ENCODE measurements at places on chromosomes 7 and 10.

DNA sequence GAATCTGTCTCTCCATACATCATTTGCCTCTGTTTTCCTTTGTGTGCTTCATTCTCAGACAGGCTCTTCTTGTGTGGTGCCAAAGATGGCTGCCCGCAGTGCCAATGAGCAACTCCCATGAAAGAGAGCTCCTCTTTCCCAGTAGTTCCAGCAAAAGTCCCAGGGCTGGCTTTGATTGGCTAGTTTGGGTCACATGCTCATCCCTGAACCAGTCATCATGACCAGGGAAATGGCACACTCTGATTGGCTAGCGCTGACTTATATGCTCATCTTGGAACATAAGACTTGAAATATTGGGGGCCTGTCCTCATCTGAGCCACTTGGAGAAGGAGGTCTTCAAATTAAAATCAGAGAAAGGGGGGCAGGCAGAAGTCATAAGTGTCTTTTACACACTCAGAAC, 112.7 kb downstream of the CDH23 start:
- DNase-seq: no peak

- no peak for DNase-seq
Observed at GRCh38 chr10:95976362-95977229, 66.8 kb upstream of the CCNJ start.

GRCh38 chr7:16592395-16592794, 53.2 kb downstream of the ANKMY2 start:
- no peak for DNase-seq

DNA sequence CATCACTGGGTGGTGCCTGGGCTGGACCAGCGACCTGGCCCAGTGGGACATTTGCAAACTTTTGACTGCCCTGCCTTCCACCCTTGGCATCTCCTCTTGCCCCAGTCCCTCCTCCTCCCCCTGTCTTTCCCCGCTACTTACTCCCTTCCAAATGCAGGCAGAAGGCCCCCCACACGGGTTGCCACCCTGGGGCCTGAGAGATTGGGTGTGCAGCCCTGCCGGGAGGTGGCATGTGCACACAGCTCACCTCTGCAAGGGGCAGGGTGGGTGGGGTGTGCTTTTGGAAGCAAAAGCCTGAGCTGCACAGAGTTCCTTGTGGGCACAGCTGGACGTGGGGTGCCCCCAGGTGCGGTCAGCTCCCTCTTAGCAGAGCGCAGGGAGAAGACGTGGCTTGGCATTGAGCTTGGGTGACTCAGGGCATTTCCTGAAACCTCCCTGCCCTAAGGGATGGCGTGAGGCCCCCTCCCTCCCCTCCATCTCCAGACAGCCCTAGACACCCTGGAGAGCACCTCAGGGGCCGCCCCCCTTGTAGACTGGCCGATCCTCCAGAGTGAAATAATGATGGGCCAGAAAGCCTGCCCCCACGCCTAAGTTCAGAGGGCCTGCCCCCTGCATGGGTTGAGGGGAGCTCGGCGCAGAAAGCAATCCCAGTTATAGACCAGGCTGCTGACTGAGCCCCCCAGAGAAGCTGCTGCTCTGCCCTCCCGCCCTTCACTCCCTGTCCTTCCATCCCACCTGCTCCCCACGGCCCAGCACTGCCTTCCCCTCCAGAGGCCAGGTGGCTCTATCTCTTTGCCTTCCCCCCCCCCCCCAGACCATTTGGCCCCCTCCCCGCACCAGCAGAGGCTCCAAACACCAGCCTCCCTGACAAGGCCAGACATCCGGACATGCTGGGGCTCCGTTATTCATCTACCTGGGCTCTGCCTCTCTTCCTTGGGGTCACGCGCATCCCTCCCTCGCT, 2.3 kb upstream of the SHH start:
- DNase-seq: no peak

- no peak for DNase-seq
Observed at GRCh38 chr10:77825965-77826364, 100.6 kb downstream of the DLG5 start.

GRCh38 chr7:74656441-74656836, 1.1 kb upstream of the GTF2I start:
- peak; percentile 72 for DNase-seq

DNA sequence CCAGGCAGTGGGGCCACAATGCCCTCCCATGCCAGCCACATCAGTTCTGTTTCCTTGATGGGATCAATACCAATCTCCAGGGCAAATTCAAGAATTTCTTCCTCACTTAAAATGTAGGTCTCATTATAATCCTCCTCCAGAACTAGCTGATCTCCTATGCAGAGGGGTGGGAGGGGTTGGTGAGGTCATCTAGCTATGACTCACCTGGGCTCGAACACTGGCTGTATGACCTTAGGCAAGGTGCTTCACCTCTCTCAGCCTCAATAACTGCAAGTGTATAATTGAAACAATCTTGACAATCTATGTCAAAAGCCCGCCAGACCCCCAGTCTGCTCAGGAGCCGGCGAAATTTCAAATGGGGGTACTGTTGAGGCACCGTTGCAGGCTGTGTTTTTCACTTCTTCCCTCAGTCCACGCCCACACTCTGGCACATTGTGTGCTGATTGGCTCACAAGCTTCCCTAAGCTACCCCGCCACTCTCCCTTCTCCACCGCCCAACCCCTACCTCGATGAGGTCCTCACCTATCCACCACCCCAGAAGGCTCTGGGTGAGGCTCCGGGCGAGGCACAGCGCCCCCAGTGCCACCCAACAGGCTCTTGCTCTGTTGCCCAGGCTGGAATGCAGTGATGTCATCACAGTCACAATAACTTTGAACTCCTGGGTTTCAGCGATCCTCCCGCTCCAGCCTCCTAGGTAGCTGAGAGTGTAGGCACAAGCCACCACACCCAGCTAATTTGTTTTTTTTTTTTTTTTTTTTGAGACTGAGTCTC, 70.5 kb downstream of the ZNF22 start:
- no peak for DNase-seq

GRCh38 chr10:78752221-78752620, 316.5 kb upstream of the ZMIZ1 start:
- no peak for DNase-seq

- no peak for DNase-seq
Observed at GRCh38 chr10:10530313-10530712, 487.4 kb upstream of the CELF2 start.

DNA sequence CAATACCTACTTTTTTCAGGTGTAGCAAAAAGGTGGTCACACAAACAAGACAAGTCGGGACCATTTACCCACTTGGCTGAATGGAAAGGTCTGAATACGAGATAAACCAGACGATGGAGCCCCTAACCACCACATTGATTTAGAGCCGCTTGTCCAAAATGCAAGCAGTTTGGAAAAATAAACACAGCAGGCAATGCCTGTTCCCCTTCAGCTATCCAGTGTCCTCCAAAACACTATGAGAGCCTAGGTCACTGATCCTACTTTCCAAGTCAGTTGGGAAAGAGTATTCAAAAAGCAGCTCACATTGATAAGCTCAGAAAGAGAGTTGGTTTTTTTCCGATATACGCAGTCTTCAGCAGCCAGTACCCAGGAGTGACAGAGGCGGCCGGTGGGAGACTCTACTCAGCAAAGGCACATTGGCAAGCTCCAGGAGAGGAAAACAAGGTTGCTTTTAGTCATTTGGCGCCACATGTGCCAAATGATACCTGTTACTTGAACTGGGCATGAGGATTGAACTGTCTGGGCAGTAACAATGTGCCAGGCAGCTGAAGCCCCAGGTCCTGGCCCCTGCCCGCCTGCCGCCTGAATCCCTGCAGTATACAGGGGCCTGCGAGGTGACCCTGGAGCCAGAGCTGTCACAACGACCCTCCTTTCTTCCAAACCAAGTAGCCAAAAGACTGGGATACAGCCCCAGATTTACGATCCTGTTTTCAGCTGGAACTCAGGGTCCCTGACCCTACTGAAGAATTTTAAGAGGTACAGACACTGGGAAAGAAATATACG, 109.8 kb downstream of the PIP4K2A start:
- no peak for DNase-seq

DNA sequence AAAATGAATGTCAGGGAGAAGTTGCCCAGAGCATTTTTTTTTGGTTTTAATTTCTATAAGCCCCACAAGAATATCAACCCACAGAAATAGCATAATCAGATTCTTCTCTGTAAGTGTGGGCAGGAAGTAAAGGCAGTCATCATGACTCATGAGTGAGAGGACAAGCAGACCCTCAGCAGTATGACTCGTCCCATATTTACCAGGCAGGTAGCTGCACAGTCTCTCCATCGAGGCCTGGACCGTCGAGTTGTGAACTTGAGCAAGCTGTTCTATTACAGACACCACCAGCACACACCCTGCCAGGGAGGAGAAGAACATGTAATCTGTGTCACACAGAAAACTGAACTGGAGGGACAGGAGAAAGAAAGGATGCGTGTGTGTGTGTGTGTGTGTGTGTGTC, 37.8 kb downstream of the AOAH start:
- no peak for DNase-seq

DNA sequence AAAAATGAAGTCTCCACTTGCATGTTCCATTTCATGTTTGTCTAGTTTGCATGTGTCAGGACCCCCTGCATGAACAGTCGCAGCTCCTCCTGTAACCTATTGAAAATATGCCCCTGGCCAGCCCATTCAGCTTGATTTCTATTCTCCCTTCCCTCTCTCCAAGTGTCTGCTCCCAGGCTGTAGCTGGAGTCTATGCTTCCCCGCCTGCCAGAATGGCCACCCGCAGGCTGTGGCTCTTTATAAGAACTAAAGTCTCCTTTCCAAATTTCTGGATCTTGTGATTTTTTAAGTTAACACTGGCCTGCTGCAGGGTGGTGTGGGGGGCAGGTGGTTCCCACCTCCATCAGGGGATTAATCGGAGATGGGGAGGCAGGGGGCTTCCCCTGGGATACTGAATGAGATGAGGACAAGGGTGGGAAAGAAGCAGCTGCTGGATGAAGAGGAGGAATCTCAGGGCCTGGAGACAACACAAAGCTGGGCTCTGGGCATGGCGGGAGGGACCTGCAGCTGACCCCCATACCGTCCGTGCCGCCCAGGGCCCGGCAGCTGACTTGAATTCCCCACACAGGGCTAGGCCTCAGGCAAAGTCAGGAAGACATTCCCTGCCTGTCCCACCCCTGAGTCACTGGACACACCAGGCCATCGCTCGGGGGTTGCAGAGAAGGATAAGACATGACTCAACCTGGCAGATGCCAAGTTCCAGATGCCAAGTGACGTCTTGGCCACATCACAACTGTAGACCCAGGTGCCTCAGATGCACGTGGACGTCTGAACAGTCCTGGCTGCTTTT, 399.5 kb upstream of the FOXK1 start:
- DNase-seq: no peak

GRCh38 chr7:30184791-30185487, 50.2 kb downstream of the MTURN start:
- no peak for DNase-seq

DNA sequence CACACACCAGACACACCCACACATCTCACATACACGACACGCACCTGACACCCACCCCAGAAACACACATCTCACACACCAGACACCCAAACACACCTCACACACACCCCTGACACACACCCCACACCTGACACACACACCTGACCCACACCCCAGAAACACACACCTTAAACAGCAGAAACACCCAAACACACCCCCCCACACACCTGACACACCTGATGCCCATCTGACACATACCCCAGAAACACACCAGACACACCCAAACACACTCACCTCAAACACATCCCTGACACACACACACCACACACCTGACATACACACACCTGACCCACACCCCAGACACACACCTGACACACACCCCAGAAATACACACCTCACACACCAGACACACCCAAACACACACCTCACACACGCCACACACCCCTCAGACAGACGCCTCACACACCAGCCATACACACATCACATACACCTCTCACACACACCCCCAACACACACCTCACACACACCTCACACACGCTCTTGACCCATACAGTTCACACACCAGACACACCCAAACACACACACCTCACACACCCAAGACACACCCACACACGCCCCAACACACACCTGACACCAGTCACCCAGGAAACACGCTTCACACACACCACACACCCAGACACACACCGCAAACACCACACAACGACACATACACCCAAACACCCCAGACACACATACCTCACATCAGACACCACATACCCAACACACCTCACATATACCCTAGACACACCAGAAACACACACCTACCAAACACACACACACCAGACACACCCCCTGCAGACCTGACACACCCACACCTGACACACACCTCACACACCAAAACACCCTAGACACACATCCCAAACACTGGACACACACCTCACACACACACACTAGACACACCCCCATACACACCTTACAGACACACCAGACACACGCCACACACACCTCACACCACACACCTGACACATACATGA, 1.7 kb upstream of the CALY start:
- no peak for DNase-seq

DNA sequence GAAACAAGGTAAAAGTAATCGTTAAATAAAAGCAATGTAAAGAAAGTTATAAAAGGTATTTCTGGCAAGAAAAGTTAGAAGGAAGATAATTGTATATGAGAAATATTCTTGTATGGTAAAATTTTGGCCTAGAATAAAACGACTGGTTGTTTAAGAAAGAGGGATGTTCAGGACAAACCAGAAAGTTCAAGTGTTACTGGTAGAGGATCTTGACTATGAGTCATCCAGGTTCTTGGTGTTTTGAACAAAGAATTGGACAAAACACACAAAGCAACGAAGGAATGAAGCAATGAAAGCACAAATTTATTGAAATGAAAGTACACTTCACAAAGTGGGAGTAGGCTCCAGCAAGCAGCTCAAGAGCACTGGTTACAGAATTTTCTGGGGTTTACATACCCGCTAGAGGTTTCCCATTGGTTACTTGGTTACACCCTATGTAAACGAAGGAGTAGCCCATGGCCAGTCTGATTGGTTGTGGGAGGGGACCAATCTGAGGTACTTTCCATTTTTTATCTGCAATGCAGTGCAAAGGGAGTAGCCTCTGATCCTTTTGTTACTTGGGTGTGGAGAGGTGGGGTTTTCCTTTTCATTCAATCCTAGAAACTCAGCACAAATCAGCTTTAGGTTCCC, 22.4 kb upstream of the GARS1 start:
- DNase-seq: no peak

DNA sequence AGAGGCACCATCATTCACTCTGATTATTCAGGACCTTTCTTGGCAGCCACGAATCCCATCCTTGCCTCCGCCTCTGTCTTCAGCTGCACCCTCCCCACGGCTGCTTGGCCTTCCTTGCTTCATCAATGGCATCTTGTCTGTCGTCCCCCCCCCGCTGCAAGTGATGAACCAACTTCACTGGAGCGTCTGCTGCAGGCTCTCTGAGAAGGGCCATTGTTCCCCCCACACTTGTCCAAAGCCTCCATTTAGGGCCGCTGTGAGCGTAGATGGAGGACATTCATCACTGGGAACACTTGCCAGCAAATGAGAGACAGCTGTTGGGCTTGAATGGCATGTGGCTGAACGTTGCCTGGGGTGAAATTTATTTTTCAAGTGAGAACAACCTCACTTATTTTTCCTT, 20.1 kb downstream of the AFAP1L2 start:
- no peak for DNase-seq

DNA sequence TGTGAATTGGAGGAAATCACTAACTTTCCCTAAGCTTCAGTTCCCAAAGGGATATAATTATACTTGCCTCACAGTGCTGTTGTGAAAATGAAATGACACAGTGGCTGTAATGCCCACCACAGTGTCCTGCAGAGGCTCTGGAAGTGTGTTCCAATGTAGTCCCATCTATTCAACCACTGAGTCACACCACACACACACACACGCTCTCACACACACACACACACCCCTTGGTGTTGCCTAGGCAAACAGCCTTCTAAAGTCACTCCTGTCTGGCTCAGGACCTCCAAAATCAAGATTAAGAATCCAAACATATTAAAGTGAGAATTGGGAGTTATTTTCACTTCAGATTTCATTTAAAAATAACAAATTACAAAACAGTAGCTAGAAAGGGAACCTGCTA, 73.3 kb downstream of the NRCAM start:
- no peak for DNase-seq

- DNase-seq: no peak
Observed at GRCh38 chr7:16563281-16564022, 36.8 kb downstream of the LRRC72 start.

All from NCI-H2107 (cell line).